ENCODE measurements at places on chromosomes 13 and 19.

GRCh38 chr19:40702337-40703012 is 12.0 kb upstream of the NUMBL start:
- DNase-seq = peak; percentile 68

DNA sequence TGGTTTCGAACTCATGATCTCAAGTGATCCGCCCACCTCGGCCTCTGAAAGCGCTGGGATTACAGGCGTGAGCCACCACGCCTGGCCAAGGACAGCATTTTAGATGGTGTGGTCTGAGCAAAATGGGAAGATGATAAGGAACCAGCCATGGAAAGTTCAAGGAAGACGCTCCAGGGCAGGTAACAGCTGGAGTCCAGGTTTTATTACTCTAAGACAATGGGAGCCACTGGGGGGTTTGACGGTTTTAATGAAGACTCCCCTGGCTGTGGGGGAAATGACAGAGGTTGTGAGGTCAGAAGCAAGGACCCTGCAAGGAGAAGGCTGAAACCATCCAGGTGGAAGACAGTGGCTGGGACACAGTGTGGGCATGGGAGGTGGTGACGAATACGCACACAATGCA is 20.9 kb downstream of the PRKD2 start:
- no peak for DNase-seq

GRCh38 chr13:48431987-48432615 is 19.2 kb upstream of the LPAR6 start:
- no peak for DNase-seq

- peak; percentile 87 for DNase-seq
Observed at GRCh38 chr19:33819880-33820781, 23.5 kb downstream of the KCTD15 start.

GRCh38 chr13:36801035-36801434 is 18.0 kb upstream of the RFXAP start:
- DNase-seq = no peak

GRCh38 chr13:35953537-35954206 is 177.5 kb downstream of the DCLK1 start:
- DNase-seq = peak; percentile 55

- DNase-seq = no peak
Observed at GRCh38 chr13:50684366-50684765, 159.1 kb downstream of the DLEU7 start.

All from small intestine (tissue), 16 donors.